ENCODE measurements at places on chromosomes 1 and 21.

DNA sequence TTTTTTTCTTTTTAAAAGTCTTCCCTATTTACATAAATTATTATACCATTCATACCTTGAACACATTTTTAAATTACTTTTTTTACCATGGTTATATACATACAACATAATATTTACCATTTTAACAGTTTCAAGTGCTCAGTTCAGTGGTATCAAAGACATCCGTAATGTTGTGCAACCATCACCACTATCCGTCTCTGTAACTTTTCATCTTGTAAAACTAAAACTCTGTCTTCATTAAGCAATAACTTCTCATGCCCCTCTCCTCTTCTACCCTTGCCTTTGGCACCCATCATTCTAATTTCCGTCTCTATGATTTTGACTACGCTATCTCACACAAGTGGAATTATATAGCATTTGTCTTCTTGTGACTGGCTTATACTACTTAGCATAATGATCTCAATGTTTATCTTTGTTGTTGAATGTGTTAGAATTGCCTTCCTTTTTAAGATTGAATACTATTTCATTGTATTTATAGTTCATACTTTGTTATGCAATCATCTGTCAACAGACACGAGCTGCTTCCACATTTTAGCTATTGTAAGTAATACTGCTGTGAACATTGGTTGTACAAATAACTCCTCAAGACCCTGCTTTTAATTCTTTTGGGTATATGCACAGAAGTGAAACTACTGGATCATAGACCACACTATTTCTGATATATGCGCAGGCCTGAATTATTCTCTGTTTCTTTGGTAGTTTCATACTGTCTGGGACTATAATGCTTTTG, 689.5 kb upstream of the NCAM2 start:
- no peak for DNase-seq

- DNase-seq, result no peak
These were observed 8.7 kb upstream of the TNFRSF14 start for GRCh38 chr1:2547210-2548067.

DNA sequence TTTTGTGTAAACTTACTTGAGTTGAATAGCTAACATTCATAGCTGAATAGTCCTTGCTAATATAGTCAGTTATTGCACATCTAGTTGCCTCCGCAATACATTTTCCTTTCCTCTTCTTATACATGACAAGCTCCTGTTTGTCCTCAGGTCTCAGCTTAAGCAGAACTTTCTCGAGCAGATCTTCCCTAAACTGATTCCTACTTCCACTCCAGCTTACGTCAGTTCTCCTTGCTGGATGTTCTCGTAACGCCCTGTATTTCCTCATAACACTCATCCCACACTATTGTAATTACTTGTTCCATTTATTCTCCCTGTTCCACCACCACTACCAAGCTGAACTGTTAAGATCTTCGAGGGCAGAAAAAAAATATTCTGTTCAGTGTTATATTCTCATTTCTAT, 15.1 kb upstream of the OMA1 start:
- DNase-seq, result no peak

GRCh38 chr21:33117101-33117888, 47.4 kb downstream of the OLIG1 start:
- DNase-seq, result no peak

DNA sequence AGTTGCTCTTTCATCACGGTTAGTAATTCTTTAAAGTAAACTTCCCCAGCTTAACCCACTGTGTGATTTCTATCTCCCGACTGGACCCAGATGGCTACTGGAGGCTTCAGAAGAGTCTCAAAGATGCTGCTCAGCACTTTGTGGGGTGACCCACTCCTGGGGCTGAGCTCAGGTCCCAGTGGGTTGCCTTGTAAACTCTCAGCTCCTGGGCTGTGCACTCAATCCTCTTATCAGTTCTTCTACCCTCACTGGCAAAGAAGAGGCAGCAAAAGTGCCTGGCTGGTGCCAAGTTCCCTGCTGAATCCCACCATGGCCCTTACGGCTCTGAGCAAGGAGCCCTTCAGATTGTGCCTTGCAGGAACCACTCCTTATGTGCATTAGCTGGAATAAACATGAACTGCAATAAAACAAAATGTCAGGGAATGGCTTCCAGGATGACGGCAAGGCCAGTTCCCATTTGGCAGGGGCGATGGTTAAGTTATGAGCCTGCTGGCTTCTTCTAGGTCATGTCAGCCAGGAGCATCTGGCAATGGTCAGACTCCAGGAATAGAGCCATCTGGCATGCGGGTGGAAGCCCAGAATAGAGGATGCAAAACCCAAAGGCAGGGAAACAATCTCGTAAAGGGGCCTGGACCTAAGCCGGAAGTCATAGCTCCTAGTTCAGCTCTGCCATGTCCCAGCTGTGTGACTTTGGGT, 6.8 kb downstream of the MYOC start:
- DNase-seq, result peak; percentile 86

- DNase-seq, result no peak
These were observed 66.8 kb downstream of the IER5 start for GRCh38 chr1:181155339-181155738.

DNA sequence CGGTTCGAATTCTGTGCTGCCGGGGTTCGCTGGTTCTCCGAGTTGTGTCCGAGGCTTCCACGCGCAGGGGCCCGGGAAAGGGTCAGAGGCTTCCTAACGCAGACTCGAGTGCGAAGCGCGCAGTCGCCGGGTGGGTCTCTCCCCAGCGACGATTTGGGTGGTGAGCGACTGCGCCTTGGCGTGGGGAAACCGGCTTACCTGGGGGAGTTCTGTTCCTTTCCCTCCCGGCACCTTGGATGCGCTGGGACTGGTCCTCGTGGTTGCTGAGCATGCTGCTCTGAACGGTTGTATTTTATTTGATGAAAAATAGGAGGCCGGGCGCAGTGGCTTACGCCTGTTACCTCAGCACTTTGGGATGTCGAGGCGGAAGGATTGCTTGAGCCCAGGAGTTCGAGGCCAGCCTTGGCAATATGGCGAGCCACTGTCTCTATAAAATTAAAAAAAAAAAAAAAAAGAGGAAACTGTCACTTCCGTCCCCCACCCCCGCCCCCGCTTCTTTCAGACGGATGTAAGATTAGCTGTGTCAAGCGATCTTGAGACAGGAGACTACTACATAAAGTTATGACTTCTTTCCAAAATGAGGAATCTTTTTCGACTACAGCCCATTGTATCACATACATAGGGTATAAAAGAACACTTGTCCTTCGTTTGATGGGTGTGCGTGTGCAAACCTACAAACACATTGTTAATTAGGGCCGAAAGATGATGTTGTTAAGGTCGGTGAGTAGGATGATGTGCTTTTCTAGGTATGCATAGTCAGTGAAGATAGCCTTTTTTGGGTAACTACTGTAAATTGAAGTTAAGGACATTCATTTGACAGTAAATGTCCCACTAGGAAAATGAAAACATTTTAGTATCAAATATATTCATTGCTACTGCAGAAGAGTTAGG, at the start of gene CCDC18:
TSS of gene CCDC18 (plus strand) at position 2 of the 891 bp plus-strand sequence. CDS start 2,638 bp downstream, outside the sequence.
- peak; percentile 11 for DNase-seq

- DNase-seq, result no peak
These were observed 15.3 kb downstream of the RHEX start for GRCh38 chr1:206068314-206068713.

GRCh38 chr1:165738794-165739193, 29.9 kb downstream of the TMCO1 start:
- DNase-seq, result no peak

DNA sequence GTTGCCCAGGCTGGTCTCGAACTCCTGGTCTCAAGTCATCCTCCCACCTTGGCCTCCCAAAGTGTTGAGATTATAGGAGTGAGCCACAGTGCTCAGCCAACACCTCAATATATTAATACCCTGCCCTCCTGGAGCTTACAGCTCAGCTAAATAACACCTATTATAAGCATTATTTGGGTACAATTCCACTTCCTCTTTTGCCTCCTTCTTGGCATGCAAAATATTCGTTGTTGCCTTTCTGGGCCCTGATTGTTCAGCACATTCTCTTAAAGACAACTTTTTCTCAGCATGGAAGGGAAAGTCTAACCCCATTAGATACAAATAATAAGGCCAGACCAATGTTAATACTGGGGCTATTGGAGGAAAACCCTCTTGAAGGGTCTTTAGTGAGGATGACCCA, 2.8 kb downstream of the PAQR7 start:
- DNase-seq, result no peak

DNA sequence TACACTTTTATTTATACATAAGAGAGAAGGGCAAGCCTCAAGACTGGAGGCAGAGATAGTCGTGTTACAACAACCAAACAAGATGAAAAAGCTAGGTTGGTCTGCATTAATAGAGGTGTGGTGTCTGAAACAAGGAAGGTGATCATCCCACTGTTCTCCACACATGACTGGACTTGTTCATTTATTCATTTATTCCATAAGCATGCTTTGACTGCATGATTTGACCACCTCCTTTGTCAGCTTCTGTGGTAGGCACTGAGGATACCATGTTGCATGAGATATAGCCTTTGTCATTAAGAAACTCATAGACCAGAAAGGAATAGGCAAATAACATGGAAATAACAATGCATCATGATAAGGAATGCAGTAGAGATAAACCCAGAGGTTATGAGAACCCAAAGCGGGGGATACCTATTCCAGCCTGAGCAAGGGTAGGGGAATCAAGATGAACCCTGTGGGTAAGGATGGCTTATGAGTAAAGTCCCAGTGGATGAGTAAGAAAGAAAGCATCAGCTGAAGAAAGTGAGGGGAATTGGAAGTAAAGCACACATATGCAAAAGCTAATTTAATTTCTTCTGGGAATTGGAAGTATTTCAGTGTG, 173.7 kb upstream of the FGGY start:
- no peak for DNase-seq

DNA sequence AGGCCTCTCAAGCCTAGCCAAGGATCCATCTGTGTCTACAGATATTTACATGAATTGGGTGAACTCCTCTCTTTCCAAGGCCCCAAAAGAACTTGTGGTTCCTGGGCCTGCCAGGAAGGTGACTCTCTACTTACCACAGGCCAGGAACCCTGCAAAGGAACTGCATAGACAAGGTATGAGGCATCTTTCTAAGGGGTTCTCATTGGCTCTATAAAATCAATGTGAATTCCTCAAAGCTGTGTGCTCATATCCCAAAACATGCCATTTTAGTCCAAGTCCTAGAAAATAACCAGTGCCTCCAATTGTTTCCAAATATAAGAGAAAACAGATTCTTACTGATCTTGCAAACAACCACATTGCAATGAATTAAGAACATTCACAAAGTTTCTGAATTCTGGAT, 39.9 kb upstream of the RGL1 start:
- peak; percentile 27 for DNase-seq

- no peak for DNase-seq
These were observed 17.8 kb downstream of the SLAMF7 start for GRCh38 chr1:160756849-160757201.

GRCh38 chr1:227793079-227793947, 22.2 kb upstream of the PRSS38 start:
- DNase-seq, result no peak

Measured in AG20443 (cell line).